ENCODE measurements at places on chromosomes 13 and 19.

- no peak for DNase-seq
These were observed 1.9 kb upstream of the NFIC start for GRCh38 chr19:3364501-3364858.

DNA sequence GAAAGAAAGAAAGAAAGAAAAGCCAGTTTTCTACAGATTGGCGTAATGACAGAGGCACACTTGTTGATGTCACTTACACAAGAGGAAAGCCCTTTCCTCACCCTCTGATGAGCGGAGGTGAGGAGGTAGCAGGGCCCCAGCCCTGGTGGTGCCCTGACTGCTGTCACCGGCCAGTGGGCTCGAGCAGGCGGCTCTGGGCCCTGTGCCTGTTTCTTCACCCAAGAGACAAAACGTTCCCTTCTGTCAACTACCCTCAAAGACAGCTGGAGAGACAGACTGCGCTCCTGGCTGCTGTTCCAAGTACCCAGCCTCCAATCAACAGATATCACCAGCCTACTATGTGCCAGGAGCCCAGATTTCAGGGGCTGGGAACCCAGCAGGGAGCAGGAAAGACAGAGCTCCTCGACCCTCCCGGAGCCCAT, 10.1 kb downstream of the EPS15L1 start:
- no peak for DNase-seq

DNA sequence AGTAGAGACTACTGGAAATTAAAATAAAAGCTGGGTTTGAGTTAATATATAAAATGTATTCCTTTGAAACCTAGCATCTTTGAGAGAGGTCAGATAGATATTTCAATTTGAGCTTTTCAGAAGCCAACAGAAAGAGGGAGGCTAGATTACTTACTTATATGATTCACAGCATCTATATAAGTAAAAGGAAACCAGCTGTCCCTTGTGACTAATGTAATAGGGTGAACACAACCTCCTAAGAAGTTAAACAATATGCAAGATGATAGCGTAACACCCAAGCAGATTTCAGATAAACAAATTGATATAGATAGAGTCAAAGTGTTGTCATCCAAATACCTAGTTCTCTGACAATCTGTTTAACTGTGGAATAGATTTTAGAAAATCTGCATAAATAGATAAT, 393.5 kb upstream of the GPC6 start:
- no peak for DNase-seq

DNA sequence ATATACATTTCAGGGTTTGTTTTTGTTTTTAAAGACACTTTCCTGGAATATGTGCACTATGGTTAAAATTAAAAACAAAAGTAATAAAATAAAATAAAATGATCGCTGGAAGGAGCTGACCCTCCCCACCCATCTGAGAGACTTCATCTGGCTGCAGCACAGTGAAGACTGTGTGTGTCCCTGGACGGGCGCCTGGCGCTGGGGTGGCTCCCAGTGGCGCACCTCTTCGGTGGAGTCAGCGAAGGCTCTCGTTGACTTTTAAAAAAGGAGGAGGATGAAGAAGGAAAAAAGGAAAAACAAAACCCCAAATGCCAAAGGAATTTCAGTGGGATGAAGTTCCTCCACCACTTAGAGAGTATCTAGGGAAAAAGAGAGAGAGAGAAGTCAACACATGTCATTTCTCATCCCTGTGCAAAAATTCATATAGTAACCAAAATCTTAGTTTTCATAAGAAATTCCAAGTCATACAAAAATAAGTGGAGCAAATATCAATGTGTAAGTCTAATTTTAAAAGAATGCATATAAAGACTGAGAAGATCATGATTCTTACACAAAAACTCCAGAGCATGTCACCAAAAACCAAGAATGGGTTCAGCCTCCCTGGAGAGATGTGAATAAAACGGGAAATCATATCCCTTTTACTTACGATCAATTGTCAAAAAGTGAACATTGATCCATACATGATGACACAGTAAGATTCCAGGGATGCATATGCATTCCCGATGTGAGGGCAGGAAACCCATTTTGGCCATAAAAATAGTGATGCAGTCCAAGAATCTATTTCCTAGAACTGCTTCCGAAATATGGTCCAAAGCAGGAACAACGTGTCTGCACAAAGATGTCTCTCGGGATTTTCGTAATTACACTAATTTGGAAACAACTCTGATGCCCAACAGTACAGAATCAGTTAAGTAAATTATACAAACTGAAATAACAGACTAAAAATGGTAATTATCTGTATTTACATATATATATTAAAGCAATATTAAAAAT, 123.8 kb downstream of the STK24 start:
- DNase-seq = no peak

DNA sequence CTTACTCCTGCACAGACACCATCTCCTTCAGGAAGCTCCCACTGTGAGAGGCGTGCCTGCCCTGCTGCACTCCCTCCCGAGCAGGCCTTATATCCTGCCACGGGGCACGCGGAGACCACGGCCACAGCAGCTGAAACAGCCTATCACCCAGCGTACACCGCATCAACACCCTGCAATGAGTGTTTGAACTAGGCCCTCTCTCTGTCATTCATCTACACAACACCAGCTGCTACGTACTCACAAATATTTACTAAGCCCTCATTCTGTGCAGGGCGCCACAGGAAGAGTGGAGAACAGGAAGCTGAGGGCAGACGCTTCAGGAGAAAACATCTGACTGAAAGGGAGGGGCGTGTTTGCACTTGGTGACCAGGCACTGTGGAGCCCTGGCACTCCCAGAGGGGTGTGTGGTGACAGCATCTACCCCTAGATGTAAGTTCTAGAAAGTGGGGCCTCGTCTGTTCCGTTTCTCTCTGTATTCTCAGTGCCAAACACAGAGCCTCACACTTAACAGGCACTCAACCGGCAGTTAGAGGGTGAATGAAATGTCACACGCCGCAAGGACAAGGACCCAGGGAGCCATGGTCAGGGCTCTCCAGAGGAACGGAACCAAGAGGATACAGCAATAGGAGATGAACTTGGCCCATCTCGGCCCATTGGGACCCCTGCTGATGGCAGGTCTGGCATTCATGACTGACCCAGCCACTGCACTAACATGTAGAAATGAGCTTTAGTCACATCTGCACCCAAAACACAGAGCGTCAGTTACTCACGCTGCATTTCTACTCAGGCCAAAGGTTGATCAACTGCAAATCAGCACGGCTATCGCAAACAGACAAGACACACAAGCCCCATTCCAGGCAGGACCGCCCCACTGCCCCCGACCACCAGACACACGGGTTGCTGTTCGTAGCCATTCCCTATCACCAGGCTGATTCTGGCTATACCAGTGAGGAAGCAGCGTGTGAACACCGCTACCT, 15.7 kb downstream of the RANBP3 start:
- peak; percentile 66 for DNase-seq

GRCh38 chr19:6188811-6189210, 53.3 kb downstream of the ACSBG2 start:
- no peak for DNase-seq

- no peak for DNase-seq
These were observed 312.5 kb downstream of the TEX29 start for GRCh38 chr13:111632906-111633305.

DNA sequence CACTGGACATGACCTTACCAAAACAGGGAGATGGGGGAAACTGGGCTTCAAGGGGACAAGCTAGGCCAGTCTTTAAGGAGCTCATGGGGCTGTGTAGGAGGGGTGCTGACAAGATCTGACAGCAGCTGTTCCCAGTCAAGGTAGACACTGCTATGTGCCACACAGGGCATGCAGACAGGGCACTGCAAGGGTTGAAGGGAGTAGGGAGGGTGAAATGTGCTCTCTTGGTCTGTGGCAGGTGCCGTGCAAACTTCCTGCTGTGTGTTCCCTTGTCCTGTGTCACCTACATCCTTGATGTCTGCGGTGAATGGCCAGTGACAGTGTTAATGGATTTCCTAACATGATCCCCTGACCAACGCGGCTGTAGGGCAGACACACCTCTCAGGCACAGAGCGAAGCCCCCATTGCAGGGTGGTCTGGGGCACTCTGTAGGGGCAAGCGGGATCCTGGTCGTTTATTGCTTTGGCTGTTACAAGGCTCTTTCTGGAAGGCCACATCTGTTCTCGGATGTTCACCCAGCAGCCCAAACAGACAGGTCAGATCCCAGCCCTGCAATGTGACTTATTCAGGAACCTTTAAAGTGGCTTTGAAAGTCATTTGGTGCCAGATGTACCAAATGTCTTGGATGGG, 199.5 kb upstream of the ZNF536 start:
- no peak for DNase-seq

GRCh38 chr13:85040215-85040614, 759.0 kb downstream of the SLITRK6 start:
- no peak for DNase-seq

GRCh38 chr19:50377517-50377916, 1.3 kb downstream of the NR1H2 start:
- DNase-seq = no peak

GRCh38 chr19:560121-560520, 12.3 kb upstream of the BSG start:
- no peak for DNase-seq

GRCh38 chr13:35025314-35025713, 83.2 kb downstream of the NBEA start:
- no peak for DNase-seq

DNA sequence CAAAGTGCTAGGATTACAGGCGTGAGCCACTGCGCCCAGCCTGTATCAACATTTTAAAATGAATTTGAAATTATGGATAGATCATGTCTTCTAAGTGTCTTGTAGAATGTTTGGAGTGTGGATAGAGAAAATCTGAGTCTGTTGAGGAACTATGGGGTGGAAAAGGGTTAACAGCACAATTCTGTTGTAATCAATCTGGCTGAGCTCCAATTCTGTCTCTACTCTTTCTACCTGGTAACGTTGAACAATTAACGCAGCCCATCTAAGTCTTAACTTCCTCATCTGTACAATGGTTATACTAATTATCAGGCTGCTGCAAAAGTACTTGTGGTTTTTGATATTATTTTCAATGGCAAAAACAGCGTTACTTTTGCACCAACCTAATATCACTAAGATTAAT, 4.1 kb downstream of the FPR2 start:
- DNase-seq = no peak

- DNase-seq = no peak
These were observed 18.0 kb downstream of the CLASRP start for GRCh38 chr19:45056831-45057230.
